ENCODE measurements at places on chromosomes 12 and 14. TPM values are rescaled to one million over a fixed set of nuclear protein-coding genes. Genes with fewer than 3 reads are reported as not detected.
A peak's percentile ranks its signal among the peaks of the same experiment; 100 is the strongest.

DNA sequence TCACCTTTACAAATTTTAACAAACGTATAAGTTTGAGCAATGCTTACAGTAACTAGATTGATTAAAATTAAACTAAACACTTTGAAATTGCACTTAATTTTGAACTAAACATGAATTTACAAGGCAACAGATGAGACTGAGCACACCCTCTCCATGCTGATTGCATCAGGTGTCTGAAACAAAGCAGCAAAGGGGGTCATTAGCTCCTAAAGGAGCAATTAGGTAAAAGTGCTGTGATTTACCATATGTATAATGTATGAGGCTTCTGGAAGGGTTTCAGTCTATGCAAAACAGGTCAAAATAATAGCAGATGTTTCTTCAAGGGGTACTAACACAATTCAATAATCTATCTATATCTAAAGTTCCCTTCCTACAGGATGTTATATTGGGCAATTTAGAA is 98.8 kb upstream of the LMNTD1 start:
- H3K36me3 ChIP-seq = no peaks in the 10 kb centered on the region
- H3K4me3 ChIP-seq = no peak overlapping the region
- H3K27ac ChIP-seq = no peak overlapping the region
- no peak for DNase-seq
- peaks cover 11% of the 10 kb centered on the region for H3K27me3 ChIP-seq
- H3K4me1 ChIP-seq = peaks cover 8% of the 10 kb centered on the region

- no peaks in the 10 kb centered on the region for H3K27me3 ChIP-seq
- H3K27ac ChIP-seq = no peak overlapping the region
- H3K4me1 ChIP-seq = no peaks in the 10 kb centered on the region
- DNase-seq = no peak
- H3K4me3 ChIP-seq = no peak overlapping the region
- H3K36me3 ChIP-seq = no peaks in the 10 kb centered on the region
These were observed 69.1 kb downstream of the C14orf132 start for GRCh38 chr14:96108061-96108795.

DNA sequence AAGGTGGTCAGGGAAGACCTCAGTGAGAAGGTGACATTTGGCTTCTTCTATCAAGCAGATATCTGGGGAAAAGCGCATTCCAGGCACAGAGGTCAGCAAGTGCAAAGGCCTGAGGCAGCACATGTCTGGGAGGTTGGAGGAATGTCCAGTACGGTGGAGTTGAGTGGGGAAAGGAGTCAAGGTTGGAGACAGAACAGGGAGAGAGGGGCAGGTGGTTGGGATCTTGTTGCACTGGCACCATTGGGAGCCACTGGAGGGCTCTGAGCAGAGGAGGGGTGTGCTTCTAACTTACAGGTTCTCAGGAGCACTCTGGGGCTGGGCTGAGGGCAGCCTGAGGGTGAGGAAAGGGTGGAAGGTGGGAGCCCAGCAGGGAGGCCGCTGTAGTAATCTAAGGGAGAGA is 52.1 kb downstream of the EID3 start:
- H3K4me3 ChIP-seq = no peak overlapping the region
- H3K4me1 ChIP-seq = peaks cover 14% of the 10 kb centered on the region
- DNase-seq = no peak
- H3K36me3 ChIP-seq = no peaks in the 10 kb centered on the region
- no peak overlapping the region for H3K27ac ChIP-seq

DNA sequence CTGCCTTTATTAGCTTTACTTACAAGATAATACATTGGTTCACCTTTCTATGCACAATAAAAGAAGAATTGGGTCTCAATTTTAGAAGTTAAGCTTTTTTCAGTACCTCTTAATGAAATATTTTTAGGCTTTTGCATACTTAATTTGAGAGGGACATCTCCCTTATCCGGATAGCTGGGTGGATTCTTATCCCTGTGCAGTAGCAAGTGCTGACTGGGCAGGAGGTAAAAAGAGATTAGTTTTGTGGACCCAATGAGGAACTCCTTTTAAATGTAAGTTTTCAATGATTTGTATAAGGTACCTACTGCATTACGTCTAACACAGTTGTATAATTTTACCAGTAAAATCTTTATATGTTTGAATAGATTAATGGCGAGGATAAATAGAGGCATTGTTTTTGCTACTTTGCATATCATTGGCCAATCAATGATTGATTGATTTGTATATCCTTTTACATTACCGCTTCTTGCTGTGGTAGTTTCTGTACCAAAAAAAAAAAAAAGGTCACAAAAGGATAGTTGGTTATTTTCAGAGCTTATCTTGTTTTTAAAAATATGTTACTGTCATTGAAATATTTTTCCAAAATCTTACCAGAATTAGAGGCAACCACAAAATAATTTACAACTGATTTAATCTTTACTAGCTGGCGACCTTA is 2.2 kb downstream of the CPSF6 start:
- no peaks in the 10 kb centered on the region for H3K36me3 ChIP-seq
- no peaks in the 10 kb centered on the region for H3K27me3 ChIP-seq
- H3K4me1 ChIP-seq = peaks cover 74% of the 10 kb centered on the region
- H3K27ac ChIP-seq = no peak overlapping the region
- peak overlapping the region; percentile 79 for H3K4me3 ChIP-seq

The AQP2 gene
- total RNA-seq = not detected

The ISCU gene
- 144 TPM for total RNA-seq
